Tongue (tissue), 3 donors: ENCODE measurements at places on chromosomes 6 and 20. TPM values are rescaled to one million over a fixed set of nuclear protein-coding genes. Genes with fewer than 3 reads are reported as not detected.

GRCh38 chr6:36570264-36570663 lies 23.0 kb upstream of the STK38 start:
- no peak for DNase-seq

IPCEF1 gene
- total RNA-seq, result 1.0 TPM

TAF4 gene
- 18.5 TPM for total RNA-seq

RAD21L1 gene
- total RNA-seq, result not detected

DNA sequence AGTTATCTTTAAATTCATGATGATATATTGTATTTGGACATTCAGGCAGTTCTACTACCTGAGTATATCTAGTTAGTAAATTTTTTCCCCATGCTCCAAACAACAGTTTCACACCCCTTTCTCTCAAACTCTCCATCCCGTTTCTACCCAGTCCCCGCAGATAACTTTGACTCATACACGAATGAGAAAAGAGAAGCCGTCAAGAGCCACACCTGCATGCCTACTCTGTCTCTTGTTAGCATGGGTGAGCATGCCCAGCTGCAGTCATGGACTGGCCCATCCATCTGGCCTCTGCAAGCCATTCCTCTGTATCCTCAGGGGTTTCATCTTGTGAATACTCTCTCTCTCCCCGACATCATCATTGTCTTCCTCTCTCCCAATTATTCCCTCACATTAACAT lies 41.5 kb downstream of the MYB start:
- no peak for DNase-seq

GRCh38 chr6:98808541-98809210 lies 25.7 kb upstream of the POU3F2 start:
- DNase-seq, result no peak

- DNase-seq, result no peak
These were observed 180.0 kb downstream of the KIF16B start for GRCh38 chr20:16393297-16393696.

DNA sequence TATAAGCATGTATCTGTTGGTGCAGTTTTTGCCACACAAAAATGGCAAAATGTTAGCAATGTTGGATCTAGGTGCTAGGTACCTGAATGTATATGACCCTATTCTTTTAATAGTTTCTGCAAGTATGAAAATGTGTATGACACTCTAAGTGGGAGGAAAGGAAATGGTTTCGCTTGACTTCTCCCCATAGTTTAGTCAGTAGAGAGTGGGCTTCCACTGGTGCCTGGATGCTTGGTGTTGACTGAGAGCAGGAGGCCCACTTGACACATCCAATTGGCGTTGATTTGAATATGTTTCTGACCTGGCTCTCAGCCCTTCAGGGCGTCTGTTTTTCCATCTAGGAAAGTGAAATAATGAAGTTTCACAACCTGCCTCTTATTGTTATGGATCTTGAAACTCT lies 41.8 kb upstream of the GABRR1 start:
- peak; percentile 17 for DNase-seq

GRCh38 chr6:36912030-36912454 lies 26.3 kb downstream of the C6orf89 start:
- no peak for DNase-seq

DNA sequence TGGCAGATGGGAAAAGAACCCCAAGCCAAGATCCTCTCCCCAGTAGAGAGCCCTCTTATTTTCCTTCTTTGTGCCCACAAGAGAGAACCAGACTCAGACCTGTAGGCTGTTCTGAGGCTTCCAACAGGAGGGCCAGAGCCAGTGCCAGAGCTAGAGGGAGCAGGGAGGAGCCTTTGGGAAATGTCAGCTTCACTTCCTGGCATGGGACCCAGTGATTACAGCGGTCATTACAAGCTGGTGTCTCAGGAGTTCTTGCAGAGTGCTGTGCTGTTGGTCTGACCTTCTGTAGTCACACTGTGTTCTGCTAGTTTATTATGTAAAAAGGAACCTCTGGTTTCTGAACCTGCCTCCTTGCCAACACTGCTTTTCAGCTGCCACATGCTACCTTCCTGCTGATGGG lies 38.9 kb downstream of the STK35 start:
- peak; percentile 34 for DNase-seq

GRCh38 chr6:169101981-169102380 lies 151.7 kb downstream of the THBS2 start:
- no peak for DNase-seq

- DNase-seq, result no peak
These were observed 485.9 kb downstream of the EYS start for GRCh38 chr6:65221153-65221552.

GRCh38 chr6:82396964-82397751 lies 33.5 kb downstream of the TPBG start:
- no peak for DNase-seq

PREX1 gene
- total RNA-seq, result 29.4 TPM

DNA sequence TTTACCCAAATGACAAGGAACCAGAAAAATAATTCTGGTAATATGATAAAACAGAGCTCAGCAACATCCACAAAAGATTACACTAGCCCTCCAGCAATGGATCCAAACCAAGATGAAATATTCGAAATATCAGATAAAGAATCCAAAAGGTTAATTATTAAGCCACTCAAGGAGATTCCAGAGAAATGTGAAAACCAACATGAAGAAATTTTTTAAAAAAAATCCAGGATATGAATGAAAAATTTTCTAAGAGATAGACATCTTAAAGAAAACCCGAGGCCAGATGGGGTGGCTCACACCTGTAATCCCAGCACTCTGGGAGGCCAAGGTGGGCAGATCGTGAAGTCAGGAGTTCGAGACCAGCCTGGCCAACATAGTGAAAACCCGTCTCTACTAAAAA lies 124.4 kb downstream of the CDK19 start:
- no peak for DNase-seq

DNA sequence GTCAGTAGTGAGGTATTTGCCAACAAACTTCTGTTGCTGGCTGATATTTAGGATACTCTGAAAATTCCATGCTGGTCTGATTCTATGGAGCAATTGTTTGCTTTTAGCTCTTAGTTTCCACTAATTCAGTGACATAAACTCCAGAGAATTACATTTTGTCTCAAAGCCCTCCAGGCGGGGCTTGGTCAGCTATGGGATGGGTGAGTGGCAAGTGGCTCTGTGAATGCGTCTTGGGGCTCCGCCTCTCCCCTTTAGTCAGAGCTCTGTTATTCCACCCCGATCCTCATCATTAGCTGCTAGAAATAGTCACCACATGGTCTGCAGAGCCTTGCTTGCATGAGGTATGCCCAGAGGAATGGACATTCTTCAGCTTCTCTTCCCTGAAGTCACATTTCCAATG lies 540.6 kb downstream of the QKI start:
- DNase-seq, result peak; percentile 92

- peak; percentile 79 for DNase-seq
These were observed 2.1 kb downstream of the KHDRBS2 start for GRCh38 chr6:62283796-62284411.

- DNase-seq, result peak; percentile 88
These were observed 292.7 kb downstream of the ESR1 start for GRCh38 chr6:152100183-152100618.

DNA sequence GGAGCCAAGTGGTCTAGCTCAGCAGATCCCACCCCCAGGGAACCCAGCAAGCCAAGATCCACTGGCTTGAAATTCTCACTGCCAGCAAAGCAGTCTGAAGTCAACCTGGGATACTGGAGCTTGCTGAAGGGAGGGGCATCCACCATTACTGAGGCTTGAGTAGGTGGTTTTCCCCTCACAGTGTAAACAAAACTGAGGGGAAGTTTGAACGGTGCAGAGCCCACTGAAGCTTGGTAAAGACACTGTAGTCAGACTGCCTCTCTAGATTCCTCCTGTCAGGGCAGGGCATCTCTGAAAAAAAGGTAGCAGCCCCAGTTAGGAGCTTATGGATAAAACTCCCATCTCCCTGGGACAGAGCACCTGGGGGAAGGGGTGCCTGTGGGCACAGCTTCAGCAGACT lies 819.5 kb upstream of the EPHA7 start:
- no peak for DNase-seq

- DNase-seq, result no peak
These were observed 2.9 kb downstream of the SALL4 start for GRCh38 chr20:51799401-51799860.

DNA sequence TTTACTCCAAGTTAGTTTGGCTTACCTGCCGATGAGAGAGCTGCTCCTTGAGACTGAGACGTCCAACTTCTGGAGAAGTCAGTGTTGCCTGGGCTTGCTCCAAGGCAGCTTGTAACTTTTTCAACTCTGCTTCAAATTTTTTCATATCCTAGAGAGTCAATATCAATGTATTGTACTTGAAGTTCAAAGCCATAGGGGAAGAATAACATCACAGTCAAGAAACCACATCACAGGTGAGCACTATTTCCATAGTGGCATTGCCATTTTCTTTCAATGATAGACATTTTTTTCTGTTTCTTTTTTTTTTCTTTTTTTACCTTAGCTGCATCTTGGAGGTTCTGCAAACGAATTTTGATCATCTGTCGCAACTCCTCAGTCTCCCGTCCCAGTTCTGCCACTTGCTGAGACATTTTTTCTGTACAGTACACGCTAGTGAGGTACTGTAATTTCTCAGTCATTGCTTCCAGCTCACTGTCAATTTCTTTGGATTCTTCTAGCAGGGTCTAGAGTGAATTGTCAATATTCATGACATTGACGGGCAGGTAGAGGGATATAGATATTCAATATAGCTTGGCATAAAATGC lies 326.7 kb downstream of the SYNE1 start:
- no peak for DNase-seq

- no peak for DNase-seq
These were observed 198.4 kb upstream of the SLC35B3 start for GRCh38 chr6:8633762-8634161.

DNA sequence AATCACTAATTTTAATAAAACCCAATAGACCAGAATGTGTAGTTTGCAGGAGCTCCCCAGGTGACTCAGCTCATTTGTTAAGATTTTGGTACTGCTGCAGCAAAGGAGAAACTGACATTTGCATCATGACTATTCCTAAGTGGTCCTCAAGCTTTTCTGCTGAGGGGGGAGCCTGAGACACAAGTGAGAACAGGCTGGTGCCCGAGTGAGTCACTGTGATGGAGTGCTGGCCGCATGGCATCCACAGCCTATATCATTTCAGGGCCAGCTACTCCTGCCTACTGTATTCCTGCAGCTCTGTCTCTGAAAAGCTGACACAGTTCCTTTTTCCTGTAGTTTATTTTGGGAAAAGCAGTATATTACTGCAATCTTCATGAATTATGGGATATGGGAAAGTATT lies 113.7 kb upstream of the ENPP5 start:
- no peak for DNase-seq

DNA sequence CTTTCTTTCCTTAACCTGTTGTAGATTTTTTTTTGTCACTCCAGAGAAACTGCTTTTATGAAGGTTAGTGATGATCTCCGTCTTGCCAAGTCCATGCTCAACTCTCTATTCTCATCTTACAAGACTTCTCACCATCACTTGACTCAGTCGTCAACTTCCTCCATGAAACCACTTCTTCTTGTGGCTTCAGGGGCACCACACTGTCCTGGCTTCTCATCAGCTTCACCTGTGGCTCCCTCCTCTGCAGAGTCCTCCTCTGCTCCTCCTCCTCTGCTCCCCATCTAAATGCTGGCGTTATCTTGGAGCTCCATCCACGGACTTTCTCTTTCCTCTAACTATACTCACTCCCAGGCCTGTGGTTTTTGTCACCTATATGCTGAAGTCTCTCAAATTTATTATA lies 187.5 kb downstream of the BACH2 start:
- no peak for DNase-seq

DNA sequence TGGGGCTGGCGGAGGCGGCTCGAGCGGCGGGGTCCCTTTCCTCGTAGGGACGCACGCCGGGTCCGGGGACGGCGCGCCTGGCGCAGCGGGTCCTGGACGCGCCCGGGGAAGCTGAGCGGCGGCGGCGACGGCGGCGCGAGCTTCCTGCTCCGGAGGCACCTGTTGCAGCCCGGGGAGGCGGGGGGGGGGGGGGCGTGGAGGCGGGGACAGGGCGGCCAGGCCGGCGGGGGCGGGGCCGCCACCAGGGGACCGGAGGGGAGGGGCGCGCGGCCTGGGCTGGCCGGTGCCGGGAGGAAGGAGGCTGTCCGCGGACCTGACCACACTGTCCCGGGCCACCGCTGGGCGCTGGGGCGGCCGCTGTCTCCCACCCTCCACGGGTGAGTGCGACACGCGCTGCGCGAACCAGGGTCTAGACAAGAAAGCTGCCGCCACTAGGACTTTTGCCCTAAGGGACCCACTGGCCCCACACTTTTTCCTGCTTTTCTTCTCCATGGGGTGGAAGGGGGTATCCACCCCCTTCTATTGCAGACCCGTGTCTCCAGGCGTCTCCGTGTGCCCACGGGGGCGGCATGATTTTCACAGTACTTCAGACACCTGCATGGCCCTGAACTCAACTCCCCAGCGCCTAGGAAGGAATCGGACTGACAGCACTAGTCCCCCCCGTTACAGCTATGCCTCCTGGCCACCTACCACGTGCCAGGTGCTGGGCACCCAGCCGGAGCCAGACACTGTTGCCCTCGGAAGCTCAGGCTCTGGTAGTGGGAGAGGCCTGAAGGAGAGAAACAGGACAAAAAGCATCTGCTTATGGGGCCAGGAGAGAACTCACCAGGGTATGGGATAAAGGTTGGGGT lies at the start of gene NFATC2:
NFATC2 (minus strand) TSS at position 149 of the 851 bp plus-strand sequence. CDS start 220 bp downstream, outside the sequence.
- DNase-seq, result peak; percentile 56

ZNF451 gene
- 94.6 TPM for total RNA-seq

DNA sequence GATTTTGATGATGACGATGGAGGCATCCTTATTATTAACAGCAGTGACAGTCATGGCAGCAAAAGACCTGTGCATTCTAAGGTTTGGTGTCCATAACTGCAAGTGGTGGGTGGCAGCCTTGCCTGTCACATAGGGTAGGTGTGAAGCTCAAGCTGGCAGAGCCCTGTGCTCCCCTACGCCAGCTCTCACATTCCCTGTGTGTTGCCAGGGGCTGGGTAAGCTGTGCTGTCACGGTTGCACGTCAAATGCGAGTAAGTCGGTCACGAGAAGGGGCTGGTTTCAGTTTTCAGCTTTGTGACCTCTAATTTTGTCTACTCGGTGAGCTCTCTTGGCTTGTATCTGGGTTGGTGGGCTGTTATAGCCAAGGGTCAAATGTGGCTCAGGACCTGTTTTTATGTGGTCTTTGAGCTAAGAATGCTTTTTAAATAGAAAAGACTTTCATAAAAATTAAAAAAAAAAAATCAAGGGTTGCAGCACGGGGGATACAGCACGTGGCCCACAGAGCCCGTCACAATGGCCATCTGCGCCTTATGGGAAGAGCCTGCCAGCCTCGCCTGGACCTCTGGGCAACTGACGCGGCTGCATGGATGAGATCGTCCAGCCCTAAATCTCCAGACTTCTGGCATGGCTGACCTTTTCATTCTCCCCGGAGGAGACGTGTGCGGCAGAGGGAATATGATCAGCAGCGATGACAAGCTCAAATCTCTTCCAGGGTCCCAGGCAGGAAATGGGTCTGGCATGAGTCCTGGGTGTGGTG lies 148.5 kb downstream of the PHACTR3 start:
- DNase-seq, result peak; percentile 35

GRCh38 chr20:48745330-48745729 lies 82.5 kb downstream of the PREX1 start:
- DNase-seq, result no peak
